ENCODE measurements at places on chromosomes 6 and 20. TPM values are rescaled to one million over a fixed set of nuclear protein-coding genes. Genes with fewer than 3 reads are reported as not detected.

The CENPQ gene
- total RNA-seq: 6.6 TPM

The NOX3 gene
- not detected for total RNA-seq

The MATN4 gene
- total RNA-seq: not detected

The SLC22A3 gene
- 46.7 TPM for total RNA-seq

The LY6G5C gene
- 1.9 TPM for total RNA-seq

The HLA-G gene
- not detected for total RNA-seq
